Hippocampal formation (tissue), 2 donors: ENCODE measurements at places on chromosomes 1 and 21.

GRCh38 chr21:37424396-37424795 lies 57.8 kb downstream of the DYRK1A start:
- no peak for DNase-seq

GRCh38 chr1:201666645-201667044 lies 127.7 kb downstream of the NAV1 start:
- DNase-seq = no peak

DNA sequence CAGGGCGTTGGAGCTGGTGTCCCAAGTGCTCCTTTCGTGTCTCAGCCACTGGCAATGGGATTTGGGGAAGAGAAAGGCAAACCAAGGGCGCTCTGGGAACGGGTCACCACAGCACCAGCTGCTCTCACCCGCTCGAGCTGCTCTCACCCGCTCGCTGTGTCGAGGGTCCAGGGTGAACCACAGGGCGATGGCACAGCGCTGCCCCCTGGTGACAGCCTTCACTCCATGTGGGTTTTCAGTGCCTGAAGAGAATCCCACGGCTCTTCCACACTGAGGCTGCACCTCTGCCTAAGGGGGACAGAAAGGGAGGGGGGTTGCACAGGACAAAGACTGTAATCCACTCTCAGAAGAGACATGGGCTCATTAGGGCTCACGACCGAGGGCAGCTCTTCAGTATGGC lies 7.1 kb upstream of the CLDN19 start:
- DNase-seq = no peak

GRCh38 chr21:38984568-38984967 lies 178.8 kb downstream of the ETS2 start:
- no peak for DNase-seq

DNA sequence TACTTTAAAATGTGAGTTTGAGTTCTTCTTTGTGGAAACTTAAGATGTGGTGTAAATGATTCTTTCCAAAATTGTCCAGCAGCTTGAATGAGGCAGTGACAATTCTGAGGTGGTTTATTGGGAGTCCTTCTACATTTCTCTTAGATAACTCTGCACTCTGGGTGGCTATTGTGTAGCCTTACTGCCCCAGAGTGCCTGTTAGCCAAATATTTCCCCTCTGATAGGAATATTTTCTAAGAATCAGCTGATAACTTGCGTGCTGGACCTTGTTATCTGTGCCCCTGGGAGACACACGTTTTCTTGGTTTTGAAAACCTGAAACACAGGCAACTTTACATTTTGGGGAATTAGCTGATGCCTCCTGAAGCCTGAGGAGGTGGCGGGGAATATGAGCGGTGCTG lies 91.6 kb downstream of the CD247 start:
- no peak for DNase-seq

DNA sequence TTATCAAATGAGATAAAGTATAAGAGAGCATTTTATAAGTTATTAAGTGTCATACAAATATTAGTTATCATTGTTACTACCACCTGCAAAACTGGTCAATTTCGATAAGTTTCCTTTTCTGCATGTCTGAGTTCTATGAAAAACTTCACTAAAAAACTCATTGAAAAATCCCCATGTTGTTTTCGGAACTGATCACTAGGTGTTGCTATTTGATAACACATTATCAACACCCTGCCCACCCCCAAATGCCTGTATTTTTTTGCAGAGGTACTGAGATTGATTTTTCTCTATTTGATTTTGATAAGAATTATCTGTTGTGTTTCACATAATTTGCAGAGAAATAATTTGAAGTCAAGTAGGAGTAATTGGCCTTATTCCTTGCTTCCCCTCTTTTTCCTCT lies 22.1 kb upstream of the DISP1 start:
- no peak for DNase-seq

- no peak for DNase-seq
These were observed 103.6 kb upstream of the RAB4A start for GRCh38 chr1:229167318-229167717.

GRCh38 chr1:234972411-234973191 lies 156.0 kb downstream of the TOMM20 start:
- DNase-seq = no peak

GRCh38 chr1:7694600-7695496 lies 76.2 kb upstream of the VAMP3 start:
- DNase-seq = no peak

DNA sequence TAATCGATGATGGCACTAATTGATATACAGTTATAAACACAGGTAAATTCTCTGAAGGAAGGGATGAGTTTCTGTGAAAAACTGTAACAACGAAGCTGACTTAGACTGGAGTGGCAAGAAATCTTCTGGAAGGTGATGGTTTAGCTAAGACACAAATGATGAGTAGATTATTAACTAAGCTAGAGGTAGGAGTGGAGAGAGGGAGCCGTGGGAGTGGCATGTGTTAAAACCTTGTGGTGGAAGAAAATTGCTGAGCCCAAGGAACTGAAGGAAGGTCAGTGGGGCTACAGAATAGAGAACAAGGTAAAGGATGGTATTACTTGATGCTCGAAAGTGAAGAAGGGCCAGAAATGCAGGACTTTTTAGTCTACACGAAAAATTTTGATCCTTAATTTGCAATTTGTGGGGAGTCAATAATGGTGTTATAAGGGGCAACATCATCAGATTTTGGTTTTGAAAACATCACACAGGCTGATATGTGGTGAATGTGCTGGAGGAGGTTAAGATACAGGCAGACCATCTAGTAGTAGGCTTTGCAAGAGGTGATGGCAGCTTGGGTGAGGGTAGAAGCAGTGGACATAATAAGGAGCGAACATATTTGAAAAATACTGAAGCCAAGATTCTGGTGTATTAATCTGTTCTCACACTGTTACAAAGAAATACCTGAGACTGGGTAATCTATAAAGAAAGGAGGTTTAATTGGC lies 93.8 kb downstream of the S1PR1 start:
- no peak for DNase-seq

DNA sequence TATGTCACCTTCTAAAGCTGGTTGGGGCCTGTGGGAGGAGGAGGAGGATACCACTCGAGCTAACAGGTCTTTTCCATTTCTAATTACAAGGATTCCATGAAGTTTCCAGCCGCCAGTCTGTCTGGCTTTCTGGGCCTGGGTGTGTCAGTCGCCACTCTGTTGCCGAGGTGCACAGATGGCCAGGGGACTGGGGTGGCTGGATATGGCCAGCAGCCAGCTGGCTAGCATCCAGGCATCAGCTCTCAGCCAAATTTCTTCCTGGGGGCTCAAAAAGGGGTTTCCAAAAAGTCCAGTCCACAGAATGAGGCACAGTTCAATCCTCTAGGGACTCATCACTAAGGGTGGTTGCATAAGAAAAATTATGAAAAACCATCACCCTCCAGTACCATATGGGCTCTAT lies 32.4 kb downstream of the ITPKB start:
- no peak for DNase-seq

GRCh38 chr1:200894712-200895442 lies at the start of gene INAVA:
INAVA (plus strand) TSS chr1:200894900; CDS start chr1:200898401, 3,501 bp downstream.
- DNase-seq = no peak

GRCh38 chr1:186618401-186619170 lies 61.6 kb downstream of the PTGS2 start:
- no peak for DNase-seq

- no peak for DNase-seq
These were observed 58.9 kb upstream of the GNG4 start for GRCh38 chr1:235708390-235708962.

- DNase-seq = no peak
These were observed 95.6 kb upstream of the IRF2BP2 start for GRCh38 chr1:234705615-234706014.

DNA sequence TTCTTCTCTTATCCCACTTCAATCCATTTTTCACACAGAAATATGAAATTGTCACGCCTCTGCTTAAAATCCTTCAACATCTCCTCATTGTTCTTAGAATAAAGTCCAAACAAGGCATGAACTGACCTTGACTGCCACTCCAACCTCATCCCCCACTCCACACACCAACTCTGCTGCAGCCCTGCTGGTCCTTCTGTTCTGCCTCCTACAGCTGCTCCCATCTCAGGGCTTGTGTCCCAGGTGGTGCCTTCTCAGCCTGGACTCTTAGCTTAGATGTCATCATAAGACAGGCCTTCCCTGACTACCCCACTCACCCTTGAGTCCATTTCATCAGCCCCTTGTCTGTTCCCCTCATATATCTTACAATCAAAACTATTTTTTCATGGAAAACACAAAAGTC lies 10.4 kb downstream of the TARBP1 start:
- no peak for DNase-seq

- no peak for DNase-seq
These were observed 2.0 kb downstream of the SLC1A7 start for GRCh38 chr1:53140451-53140850.

DNA sequence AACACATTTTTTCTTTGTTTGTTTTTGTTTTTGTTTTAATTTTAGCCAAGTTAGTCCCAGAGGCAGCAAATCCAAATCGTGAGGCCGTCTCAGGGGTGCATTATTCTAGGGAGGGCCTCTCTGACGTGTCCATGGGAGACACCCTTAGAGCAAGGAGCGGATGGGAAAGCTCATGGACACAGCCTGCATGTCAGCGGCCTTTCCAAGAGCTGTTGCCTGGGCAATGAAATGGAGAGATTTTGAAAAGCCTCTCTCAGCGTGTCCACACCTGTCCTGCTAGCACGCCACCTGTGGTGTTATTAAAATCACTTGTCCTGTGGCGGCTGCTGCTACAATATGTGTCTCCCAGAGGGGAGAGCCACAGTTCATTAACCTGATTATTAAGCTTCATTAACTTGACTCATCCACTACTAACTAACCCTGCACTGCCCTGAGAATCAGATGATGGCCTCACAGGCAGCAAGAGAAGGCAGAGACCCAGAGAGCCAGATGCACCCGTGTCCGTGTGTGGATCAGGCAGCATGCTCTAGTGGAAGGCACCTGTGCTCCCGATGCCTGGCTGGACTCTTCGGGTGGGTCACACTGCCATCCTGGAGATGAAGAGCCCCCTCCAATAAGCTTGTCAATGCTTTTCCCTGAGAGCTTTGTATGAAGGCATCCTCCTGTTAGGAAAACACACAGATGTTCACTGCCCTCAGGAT lies 133.3 kb downstream of the PGBD5 start:
- no peak for DNase-seq

DNA sequence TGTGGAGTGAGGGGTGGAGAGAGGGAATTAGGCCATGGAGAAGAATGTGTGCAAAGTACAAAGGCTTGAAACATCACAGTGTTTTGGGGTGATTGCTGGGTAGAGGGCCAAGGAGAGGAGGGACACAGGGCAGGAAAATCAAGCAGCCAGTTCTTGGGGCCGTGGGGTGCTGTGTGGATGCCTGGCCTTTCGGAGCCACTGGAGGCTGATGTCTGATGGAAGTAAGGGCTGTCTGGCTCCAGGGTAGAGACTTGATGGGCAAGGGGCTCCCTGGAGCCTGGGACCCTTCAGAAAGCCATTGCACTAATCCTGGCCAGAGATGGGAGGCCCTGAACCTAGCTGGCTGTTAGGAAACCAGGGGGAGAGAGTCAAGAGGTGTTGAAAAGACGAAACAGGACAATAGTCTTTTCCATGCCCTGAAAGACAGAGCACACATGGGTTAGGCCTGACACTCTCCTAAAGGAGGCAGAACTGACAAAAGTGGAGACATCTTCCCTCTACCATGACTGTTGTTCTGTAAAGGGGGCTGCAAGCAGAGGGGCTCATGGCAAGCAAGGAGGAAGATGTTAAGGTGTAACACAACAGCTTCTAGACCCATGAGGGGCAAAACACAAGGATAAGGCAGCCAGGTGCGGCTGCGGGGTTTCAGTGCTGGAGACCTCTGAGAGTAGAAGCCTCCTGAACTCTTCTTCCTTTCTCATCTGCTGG lies 21.0 kb downstream of the ATF3 start:
- DNase-seq = no peak

- DNase-seq = peak; percentile 45
These were observed at the start of gene NLRP3 for GRCh38 chr1:247415423-247416361. NLRP3 (plus strand) TSS chr1:247416173; CDS start chr1:247418801, 2,628 bp downstream.

DNA sequence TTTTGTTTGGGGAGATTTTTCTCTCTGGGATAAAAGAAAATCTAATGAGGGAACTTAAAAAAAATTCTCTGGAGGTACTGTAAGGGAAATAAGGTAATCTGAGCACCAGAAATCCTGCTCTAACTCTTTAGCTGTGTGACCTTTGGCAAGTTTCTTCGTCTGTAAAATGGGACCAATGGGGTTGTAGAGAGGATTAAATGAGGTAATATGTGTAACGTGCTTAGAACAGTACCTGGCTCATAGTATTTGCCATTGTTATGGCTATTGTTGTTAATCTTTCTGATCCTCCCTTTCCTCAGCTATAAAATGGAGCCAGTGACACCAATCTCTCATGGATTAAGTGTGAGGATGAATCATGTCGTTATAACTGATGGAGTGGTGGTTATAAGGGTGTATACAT lies 845 bp upstream of the KLHDC8A start:
- no peak for DNase-seq

DNA sequence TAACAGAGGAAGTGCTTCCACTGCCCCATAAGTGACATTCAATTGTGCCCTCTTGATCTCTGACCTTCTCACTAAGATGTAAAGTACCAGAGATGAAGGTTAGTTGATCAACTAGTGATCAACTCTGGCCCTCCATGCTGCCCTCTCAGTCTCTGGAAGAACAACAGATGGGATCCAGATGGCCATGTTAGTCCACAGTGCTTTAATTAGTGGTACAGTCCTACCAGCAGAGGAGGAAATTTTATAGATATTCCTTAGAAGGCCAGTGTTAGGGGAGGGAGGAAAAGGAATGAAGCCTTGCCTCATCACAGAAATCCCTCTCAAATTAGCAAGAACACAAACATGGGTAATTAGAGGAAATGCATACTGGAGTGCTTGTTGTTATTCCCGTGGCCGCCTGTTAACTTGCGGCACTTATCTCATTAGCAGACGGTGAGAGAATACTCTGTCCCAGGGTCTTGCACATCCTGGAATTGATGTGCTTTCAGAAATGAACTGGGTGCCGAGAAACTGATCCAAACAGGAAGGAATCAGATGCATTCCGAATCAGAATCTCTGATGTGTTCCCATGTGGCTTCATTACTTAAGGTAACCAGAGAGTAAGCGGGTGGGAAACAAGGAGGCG lies 91.1 kb upstream of the RGS4 start:
- no peak for DNase-seq

- no peak for DNase-seq
These were observed 845.4 kb upstream of the ADAMTS5 start for GRCh38 chr21:27812279-27812678.

DNA sequence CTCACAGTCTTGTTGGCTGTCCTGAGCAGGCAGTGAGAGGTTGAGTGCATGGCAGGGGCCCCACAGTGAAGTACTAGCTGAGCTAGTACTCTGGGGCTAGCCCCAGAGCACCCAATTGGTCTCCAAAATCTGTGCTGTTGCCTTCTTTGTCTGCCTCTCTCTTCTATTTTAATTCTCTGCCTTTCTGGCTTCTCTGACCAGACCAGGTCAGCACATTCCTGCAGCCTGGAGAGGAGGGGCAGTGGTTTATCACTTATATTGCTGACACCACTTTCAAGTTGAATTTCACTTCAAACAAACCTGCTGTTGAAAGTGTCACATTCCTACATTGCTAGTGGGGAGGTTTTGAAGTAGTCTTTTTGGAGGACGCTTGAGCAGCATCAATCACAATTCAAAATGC lies 628.7 kb downstream of the PTPRU start:
- DNase-seq = no peak

GRCh38 chr1:18100060-18100459 lies 7.5 kb upstream of the IGSF21 start:
- DNase-seq = no peak
